ENCODE measurements at places on chromosomes 12 and 14.

DNA sequence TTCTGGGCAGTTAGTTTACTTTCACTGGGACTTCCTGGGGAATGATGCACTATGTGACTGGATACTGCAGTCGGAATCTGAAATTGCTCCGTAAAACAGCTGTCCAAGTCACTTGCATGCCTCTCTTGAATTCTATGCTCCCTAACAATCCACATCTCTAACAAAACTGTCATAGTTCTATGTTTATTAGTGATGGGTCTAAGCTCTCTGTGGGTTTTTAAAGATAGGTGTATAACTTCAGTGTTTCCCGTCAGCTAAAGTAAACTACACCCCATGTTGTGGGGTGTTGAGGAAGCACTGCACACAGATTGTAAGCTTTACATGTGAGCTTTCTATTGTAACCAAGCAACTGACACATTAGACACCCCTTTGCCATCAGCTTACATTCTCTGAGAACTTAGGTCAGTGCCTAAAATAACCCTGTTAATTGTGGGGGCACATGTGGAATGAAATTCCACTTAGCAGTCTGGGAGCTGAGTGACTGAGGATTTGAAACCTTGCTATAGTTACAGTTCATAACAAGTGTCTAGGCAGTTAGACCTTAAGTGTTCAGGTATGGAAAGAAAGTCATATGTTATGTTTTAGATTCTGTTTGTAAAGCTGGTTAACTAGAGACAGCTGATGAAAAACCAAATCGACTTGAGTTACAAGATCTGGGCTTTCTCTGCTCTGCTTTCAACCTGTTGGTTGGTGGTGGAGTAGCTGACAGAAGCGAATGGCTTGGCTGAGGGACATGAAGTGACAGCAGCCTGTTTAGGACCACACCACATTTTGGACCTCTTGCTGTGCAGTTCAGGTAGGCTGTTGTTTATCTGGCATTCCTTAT lies 165.7 kb downstream of the AKAP6 start:
- DNase-seq, result no peak

DNA sequence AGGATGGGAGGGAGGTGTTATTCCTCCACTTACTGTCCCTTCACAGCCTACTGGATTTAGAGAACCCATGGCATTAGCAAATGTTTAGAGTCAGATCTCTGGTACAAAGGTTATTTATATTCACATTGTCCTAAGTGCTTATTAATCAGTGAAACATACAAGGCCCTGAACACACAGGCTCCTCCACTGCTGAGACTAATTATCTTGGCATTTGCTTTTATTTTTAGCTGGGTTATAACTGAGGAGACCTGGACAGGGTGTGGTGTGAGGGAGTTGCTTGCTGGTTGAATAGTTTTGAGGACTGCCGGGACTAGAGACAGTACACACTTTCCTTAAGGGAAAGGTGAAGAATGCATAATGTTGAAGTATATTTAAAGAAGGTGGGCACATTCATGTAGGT lies 77.5 kb downstream of the FIGNL2 start:
- DNase-seq, result no peak

GRCh38 chr12:13992585-13992984 lies 11.2 kb upstream of the GRIN2B start:
- DNase-seq, result no peak

DNA sequence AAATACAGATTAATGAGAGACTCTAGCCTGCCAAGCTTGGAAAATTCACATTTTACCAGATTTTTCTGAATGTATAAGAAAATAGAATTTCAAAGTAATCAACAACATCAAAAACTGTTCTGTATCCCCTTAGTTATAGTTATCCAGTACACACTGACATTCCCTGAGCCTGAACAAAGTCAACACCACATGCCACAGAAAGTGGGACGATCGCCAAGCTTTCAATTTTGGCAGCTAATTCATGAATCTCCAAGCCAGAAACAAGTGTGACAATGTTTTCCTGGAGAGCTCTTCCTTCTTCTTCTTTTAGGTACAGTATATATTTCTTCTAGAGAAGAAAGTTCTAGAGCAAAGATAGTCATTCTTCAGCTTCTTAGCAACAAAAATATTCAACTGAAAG lies 290.2 kb downstream of the PRKD1 start:
- DNase-seq, result no peak

GRCh38 chr12:93938317-93938716 lies 210.1 kb upstream of the PLXNC1 start:
- no peak for DNase-seq

GRCh38 chr14:21768116-21768874 lies 94.7 kb upstream of the OR4E1 start:
- DNase-seq, result no peak

GRCh38 chr12:116540622-116541152 lies 18.5 kb upstream of the MAP1LC3B2 start:
- DNase-seq, result no peak

DNA sequence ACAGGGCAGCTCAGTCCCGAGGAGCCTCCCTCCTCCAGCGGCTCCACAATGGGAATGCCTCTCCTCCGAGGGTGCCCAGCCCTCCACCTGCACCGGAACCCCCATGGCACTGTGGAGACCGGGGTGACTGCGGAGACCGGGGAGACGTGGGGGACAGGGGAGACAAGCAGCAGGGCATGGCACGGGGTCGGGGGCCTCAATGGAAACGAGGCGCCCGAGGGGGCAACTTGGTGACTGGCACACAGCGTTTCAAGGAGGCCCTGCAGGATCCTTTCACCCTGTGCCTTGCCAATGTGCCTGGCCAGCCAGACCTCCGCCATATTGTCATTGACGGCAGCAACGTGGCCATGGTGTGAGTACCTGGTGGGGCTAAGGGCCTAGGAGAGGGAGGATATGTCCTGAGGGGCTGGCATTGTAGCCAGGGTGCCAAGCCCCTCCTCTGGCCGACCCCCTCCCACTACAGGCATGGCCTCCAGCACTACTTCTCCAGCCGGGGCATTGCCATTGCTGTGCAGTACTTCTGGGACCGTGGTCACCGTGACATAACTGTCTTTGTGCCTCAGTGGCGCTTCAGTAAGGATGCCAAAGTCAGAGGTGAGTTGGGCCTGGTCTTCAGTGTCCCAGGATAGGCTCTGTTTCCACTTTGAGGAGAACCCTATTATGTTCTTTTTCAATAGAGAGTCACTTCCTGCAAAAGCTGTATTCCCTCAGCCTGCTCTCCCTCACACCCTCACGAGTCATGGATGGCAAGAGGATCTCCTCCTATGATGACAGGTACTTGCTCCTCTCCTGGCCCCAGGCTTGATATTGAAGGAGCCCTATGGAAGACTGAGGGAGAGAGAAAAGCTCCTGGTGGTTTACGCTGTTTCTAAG lies 2.7 kb downstream of the KHNYN start:
- DNase-seq, result no peak

- peak; percentile 71 for DNase-seq
Measured at GRCh38 chr12:69765515-69765914, 26.9 kb downstream of the RAB3IP start.

- DNase-seq, result no peak
Measured at GRCh38 chr12:131959641-131960589, 10.2 kb downstream of the EP400 start.

DNA sequence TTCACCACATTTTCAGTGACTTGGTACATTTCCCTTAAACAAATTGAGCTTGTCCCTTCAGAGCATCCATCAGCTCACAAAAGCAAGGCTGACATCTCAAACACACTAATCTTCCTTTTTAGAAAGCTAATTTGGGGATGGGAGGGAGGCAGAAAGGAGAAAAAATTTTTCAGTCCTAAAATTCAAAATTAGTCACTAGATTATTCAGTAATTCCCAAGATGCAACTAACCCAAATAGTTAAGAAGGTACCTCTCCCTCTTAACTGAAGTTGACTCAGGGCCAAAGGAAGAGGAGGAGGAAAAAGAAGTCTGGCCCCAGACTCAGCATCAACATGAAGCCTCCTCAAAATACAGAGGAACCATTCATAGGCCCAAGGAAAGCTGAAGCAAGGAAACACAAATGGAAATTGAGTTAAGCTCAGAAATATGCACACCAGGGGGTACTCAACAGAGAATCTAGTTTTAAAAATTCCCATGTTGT lies 21.7 kb downstream of the CBX5 start:
- DNase-seq, result no peak

GRCh38 chr12:23536293-23536692 lies 413.2 kb downstream of the SOX5 start:
- DNase-seq, result no peak
